Right cardiac atrium (tissue), 5 donors: ENCODE measurements at places on chromosomes 5 and 9. TPM values are rescaled to one million over a fixed set of nuclear protein-coding genes. Genes with fewer than 3 reads are reported as not detected.

DNA sequence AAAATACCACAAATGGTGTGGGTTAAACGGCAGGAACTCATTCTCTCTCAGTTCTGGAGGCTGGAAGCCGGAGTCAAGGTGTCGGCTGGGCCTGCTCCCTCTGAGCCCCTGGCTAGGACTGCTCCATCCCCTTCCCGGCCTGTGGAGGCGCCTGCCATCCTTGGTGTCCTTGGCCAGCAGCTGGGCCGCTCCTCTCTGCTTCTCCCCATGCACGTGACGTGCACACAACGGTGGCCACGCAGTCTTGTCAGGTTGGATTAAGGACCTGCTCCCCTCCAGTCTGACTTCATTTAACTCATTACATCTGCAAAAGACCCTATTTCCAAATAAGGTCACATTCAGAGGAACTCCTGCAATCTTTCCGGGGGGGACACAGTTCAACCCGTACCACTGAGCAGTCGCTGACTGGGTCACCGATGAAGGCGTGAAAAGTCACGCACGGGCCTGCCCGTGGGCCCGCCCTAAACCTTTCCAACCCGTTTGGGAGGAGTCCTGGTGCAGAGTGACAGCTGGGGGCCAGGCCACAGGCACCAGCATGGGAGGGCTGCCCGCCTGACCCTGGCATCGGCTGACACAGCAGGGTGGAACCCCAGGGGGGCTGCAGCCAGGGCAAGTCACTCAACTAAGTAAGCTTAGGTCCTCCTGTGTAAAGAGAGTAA lies 135.2 kb downstream of the COL23A1 start:
- no peak for DNase-seq

- no peak for DNase-seq
These were observed 26.9 kb downstream of the DAP start for GRCh38 chr5:10734037-10734709.

DNA sequence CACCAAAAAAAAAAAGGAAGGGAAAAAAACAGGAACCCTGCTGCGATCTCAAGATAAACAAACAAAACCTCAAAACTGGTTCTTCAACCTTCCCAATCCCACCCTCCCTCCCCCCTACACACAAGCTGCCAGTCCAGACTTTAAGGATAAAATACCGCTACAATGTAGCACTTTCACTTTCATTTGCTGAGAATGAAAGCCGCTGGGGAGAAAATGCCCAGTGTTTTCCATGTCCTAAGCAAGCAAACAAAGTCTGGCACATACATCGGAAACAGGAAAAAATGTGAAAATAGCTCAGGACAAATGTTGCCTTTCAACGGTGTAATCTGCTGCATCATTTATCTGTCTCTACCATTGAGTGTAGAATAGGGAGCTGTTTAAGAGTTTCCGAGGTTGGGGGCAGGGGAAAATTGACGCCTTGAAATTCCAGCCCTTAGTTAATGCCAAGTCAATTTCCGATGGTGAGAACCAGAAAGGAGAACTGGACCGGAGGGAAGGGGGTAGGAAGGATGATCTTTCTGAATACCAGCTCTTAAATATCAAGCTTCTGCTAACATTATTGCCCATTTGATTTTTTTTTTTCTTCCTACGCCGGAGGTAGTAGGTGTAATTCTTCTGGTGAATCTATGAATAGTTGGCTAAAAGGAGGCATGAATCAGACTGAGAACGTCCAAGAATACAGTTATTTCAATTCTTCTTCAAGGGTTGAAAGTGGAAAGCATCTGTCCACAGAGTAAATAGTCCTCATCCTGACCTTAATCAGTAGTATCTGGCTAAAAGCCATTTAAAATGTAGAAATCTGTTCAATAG lies 1.2 kb upstream of the ADAMTS6 start:
- DNase-seq = no peak

DNA sequence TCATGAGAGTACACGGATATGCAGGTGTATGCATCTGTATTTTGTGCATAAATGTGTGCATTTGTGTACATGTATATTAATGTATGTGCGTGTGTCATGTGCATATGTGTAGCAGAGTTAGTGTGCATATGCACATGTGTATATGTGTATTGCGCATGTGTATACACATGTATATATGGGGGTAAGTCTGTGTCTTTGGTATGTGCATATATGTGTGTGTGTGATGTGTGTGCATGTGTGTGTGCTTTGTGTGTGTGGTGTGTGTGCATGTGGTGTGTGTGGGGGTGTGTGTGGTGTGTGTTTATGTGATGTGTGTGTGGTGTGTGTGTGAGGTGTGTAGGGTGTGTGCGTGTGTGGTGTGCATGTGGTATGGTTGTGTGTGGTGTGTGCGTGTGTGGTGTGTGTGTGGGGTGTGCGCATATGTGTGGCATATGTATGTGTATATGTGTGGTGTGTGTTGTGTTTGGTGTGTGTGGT lies 13.1 kb upstream of the CTSL start:
- DNase-seq = no peak

DNA sequence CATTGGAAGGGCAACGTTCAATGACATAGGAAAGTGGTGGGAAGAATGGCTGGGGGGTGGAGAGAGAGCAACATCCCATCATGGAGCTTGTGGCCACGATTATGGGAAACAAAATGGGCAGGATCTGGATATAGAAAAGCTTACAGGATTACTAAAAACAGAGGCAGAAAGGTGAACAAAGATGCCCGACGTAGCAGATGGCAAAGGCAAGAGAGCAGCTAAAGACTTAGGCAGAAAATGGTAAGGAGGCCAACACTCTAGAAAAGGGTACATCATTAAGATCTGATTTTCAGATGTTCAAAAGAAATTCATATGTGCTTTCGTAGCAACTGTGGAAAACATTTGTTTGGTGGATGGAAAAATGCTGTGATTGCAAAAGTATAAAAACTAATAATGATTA lies 102.5 kb downstream of the OTULIN start:
- DNase-seq = no peak

GRCh38 chr9:71744754-71745521 lies 23.4 kb downstream of the CEMIP2 start:
- no peak for DNase-seq

- no peak for DNase-seq
These were observed 219.8 kb downstream of the ARL15 start for GRCh38 chr5:54090495-54091120.

DNA sequence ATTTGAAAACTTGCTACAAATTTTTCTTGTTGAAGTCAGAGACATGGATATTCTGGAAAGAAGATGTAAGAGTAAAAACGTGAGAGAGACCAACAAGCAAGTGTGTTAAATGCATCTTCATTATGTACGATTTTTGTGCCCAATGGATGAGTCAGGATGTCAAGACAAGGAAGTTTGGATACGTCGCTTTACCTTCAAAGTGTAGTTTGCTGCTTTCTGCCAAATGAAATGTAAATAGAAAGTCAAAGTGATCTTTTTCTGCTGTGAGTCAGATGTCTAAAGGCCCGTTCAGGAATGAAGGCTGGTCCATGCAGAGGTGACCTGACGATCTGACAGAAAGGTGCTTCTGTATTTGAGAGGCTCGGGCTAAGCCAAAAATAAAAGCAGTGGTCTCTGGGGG lies 273.1 kb upstream of the PIK3R1 start:
- no peak for DNase-seq

DNA sequence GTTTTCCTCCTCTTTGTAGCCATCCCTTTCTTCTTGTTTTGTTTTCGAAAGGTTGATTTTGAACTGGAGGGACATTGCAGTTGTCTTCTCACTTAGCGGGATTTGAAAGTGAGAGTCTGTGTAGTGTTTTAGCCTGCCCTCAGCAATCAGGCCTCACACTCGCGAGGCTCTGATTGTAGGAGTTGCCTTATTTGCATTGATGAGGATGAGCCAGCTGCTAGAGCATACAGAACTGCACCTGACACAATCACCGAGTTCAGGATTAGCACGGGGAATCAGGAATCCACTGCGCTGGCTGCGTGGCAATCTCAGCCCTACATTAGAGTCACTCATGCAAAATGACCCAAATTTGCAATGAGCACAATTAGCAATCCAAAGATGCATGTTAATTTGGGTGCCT lies 122.5 kb upstream of the TMEM161B start:
- no peak for DNase-seq

GRCh38 chr5:7970816-7971215 lies 101.9 kb downstream of the MTRR start:
- no peak for DNase-seq

- no peak for DNase-seq
These were observed 396.0 kb upstream of the ZNF608 start for GRCh38 chr5:125142458-125142857.

- peak; percentile 93 for DNase-seq
These were observed 1.7 kb downstream of the CBY3 start for GRCh38 chr5:179679014-179679674.

- DNase-seq = no peak
These were observed 11.2 kb upstream of the CACFD1 start for GRCh38 chr9:133448487-133448972.

DNA sequence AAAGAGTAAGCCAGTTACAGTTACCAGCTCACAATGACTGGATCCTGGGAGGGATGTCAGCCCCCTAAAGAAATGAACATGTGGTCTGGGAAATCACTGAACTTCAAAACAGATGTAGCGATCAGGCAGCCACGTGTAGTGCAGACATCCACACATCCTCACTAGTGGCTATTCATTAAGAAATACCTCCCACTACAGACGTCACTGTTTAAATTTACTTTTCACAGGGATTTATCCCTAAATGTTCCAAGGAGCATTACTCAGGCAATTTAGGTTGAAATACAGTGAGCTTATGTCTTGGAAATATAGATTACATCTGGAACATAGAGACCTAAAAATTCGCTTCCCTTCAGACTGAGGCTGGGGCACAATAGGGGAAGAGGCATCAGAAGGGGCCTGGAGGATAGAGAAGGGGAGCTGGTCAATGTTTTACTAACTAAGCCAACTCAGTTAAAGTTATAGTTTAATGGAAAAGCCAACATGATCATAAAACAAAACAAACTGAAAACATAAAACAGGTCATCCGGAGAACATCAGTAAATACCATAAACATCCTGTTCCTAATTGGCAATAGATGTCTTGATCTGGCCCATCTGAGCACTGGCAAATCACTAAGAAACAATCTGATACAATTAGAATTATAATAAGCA lies 92.3 kb downstream of the FANCC start:
- no peak for DNase-seq

GRCh38 chr9:120434532-120434931 lies 145.4 kb downstream of the CDK5RAP2 start:
- DNase-seq = peak; percentile 67

DNA sequence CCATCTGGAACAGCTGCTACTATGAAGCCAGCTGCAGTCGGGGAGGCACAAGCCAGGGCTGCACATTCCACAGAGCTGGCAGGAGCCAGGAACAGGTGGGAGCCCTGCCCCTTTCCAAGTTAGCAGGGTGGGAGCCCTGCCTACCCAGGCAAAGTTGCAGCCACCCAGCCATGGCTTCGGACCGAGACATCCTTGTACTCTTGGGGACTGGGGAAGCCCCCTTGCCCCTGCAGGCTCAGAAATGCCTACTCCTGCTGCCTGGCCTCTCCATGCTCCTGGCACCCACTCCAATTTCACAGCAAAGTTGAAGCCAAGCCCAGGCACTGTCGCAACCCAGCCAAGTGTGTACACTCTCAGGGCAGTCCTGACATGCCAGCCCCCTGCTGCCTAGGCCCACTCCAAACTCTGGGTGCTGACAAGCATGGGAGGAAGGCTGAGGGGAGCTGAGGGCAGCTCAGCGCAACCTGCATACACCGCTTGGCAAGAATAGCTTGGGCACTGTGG lies 165.1 kb downstream of the RNF180 start:
- peak; percentile 72 for DNase-seq

- DNase-seq = no peak
These were observed 18.1 kb downstream of the LIX1 start for GRCh38 chr5:97124335-97124734.

GRCh38 chr5:136731241-136731900 lies 366.0 kb upstream of the TRPC7 start:
- DNase-seq = no peak

GRCh38 chr5:97936231-97936630 lies 753.2 kb upstream of the RIOK2 start:
- no peak for DNase-seq

DNA sequence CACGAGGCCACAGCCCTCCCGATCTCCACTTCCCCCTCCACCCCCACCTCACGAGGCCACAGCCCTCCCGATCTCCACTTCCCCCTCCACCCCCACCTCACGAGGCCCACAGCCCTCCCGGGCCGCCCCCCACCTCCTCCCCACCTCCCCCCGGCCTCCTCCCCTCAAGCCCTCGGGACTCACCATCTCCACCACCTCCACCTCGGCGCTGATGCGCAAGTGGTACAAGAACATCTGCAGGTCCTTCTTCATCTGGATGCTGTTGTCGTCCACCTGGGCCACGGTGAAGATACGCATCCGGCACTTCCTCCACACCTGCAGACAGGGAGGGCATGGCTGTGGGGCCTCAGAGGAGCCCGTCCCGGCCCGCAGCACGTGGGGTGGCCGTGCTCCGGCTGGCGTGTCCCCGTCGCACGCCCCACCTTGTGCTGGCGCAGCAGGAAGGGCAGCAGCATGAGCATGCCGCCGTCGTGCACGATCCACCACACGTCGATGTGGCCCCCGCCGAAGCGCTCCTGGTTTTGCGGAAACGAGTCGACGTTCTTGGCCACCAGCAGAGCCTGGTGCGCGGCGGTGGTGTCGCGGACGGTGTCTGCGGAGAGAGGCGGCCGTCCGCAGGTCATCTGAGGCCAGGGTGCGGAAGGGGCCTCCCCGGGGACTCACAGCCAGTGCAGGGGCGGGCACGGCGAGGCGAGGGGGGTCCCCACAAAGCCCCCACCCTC lies 48.0 kb downstream of the SLC12A7 start:
- peak; percentile 58 for DNase-seq

DNA sequence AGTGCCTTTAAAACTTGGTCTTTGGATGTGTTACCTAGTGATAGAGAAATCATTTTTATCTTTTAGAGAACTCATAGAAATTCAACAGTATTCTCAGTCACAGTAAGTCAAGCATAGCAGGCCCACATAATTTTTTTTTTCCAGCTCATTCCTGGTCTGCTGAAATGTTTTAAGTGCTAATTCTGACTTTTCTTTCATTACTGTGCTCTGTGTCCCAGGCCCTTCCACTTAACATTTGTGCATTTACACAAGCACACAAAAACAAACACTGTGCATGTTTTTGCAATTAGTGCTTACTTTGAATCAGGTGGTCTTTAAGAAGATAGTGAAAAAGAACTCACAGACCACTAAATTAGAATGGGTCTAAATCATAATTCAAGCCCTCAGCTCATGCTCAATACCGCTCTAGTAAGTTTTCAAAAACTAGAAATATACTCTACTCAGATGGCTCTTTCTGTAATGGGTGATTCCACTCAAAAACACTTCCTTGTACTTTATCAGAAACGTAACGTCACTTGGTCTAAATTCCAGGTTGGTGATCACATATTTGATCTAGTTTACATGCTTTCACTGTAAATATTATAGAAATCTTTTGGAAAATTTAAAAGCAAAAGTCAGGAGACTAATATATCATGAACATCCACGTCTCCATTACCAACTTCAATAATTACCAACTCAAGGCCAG lies 107.8 kb downstream of the PCSK5 start:
- no peak for DNase-seq

ADAMTS2 gene
- 14.7 TPM for total RNA-seq

RARS1 gene
- total RNA-seq = 48.3 TPM

CCL27 gene
- not detected for total RNA-seq

ERAP2 gene
- 7.0 TPM for total RNA-seq

CCIN gene
- total RNA-seq = 0.12 TPM

SHOC1 gene
- not detected for total RNA-seq

ADAMTS19 gene
- 1.1 TPM for total RNA-seq

CCNH gene
- 42.8 TPM for total RNA-seq

CYFIP2 gene
- 43.8 TPM for total RNA-seq
